ENCODE measurements at places on chromosomes 12 and 14. TPM values are rescaled to one million over a fixed set of nuclear protein-coding genes. Genes with fewer than 3 reads are reported as not detected.

GRCh38 chr14:105793836-105794235 lies 267.5 kb downstream of the TMEM121 start:
- no peaks in the 10 kb centered on the region for H3K36me3 ChIP-seq
- no peak for DNase-seq
- H3K27ac ChIP-seq = no peak overlapping the region
- no peak overlapping the region for H3K4me3 ChIP-seq
- no peaks in the 10 kb centered on the region for H3K27me3 ChIP-seq

Gene COX8C
- not detected for polyA plus RNA-seq

DNA sequence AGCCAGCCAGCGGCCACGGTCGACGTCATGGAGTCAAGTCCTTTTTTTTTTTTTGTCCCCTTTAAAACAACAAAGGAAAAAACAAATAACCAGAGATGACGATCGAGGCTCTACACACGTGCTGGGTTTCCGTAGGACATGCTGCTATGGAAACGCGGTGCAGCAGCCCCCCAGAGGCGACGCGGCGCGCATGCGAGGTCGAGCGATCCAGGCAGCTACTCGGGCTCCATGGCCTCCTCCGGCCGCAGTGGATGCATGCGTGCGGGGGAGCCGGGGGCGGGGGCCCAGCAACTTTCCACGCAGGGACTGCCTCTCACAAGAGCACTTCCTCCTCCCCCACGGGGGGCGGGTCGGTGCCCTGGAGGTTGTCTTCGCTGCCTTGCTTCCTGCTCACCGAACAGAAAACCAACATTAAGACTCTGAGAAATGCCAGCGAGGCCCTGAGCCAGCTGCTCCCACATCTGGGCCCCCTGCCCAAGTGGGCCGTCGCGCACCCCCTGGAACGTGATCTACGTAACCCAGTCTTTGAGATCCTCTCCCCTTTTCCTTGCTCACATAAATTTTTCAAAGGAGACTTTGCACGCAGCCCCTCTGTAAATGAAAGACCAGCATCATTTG lies 30.7 kb downstream of the P2RX4 start:
- DNase-seq = peak; percentile 58
- H3K4me1 ChIP-seq = peaks cover 10% of the 10 kb centered on the region
- no peaks in the 10 kb centered on the region for H3K27me3 ChIP-seq
- no peaks in the 10 kb centered on the region for H3K36me3 ChIP-seq

GRCh38 chr12:100154474-100155247 lies 12.0 kb upstream of the BLTP3B start:
- H3K4me1 ChIP-seq = no peaks in the 10 kb centered on the region
- no peaks in the 10 kb centered on the region for H3K27me3 ChIP-seq
- no peaks in the 10 kb centered on the region for H3K36me3 ChIP-seq
- H3K27ac ChIP-seq = no peak overlapping the region
- no peak overlapping the region for H3K4me3 ChIP-seq

GRCh38 chr14:55133416-55133815 lies 4.4 kb downstream of the LGALS3 start:
- H3K36me3 ChIP-seq = peaks cover 10% of the 10 kb centered on the region
- peaks cover 3% of the 10 kb centered on the region for H3K4me1 ChIP-seq
- DNase-seq = no peak
- H3K27ac ChIP-seq = no peak overlapping the region
- no peaks in the 10 kb centered on the region for H3K27me3 ChIP-seq

GRCh38 chr12:109695961-109696461 lies 17.6 kb upstream of the FAM222A start:
- no peak overlapping the region for H3K4me3 ChIP-seq
- no peaks in the 10 kb centered on the region for H3K27me3 ChIP-seq
- no peaks in the 10 kb centered on the region for H3K4me1 ChIP-seq

Gene METTL1
- 62.6 TPM for polyA plus RNA-seq

DNA sequence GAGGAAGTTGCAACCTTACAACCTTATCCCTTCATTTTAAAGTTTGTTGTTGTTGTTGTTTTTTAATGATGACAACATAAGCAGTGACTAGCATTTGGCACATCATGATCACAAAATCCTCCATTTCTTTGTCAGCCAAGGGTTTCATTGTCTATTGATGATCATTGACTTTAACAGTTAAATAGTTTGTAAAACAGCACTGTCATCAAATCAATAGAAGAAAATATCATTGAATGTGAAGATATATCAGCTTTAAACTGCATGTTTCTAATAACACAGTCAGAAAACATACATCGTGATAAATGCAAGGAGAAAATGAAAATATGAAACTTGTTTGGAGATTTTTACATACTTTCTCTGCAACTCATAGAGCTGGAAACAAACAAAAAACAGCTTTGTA lies 922.3 kb upstream of the LRFN5 start:
- H3K36me3 ChIP-seq = no peaks in the 10 kb centered on the region
- no peaks in the 10 kb centered on the region for H3K4me1 ChIP-seq
- H3K27me3 ChIP-seq = no peaks in the 10 kb centered on the region
- no peak overlapping the region for H3K27ac ChIP-seq

GRCh38 chr14:28831126-28831525 lies 64.5 kb downstream of the FOXG1 start:
- no peaks in the 10 kb centered on the region for H3K27me3 ChIP-seq
- H3K27ac ChIP-seq = no peak overlapping the region
- no peaks in the 10 kb centered on the region for H3K36me3 ChIP-seq
- no peak for DNase-seq
- no peak overlapping the region for H3K4me3 ChIP-seq

Gene SSPN
- 3.7 TPM for polyA plus RNA-seq

Gene SLC16A7
- 5.3 TPM for polyA plus RNA-seq

- no peak overlapping the region for H3K4me3 ChIP-seq
- DNase-seq = no peak
- peaks cover 27% of the 10 kb centered on the region for H3K36me3 ChIP-seq
- no peak overlapping the region for H3K27ac ChIP-seq
These were observed 2.1 kb downstream of the NOXRED1 start for GRCh38 chr14:77421201-77421600.

GRCh38 chr12:53726946-53727309 lies 324 bp downstream of the CALCOCO1 start:
- DNase-seq = no peak
- no peaks in the 10 kb centered on the region for H3K27me3 ChIP-seq
- peaks cover 31% of the 10 kb centered on the region for H3K36me3 ChIP-seq
- H3K4me3 ChIP-seq = peak overlapping the region; percentile 54
- no peak overlapping the region for H3K27ac ChIP-seq

Gene NRIP2
- 5.9 TPM for polyA plus RNA-seq

- no peak for DNase-seq
- H3K4me3 ChIP-seq = no peak overlapping the region
- H3K4me1 ChIP-seq = peaks cover 26% of the 10 kb centered on the region
These were observed 1.7 kb upstream of the GPD1 start for GRCh38 chr12:50102131-50102531.

Gene LUM
- polyA plus RNA-seq = 448 TPM

DNA sequence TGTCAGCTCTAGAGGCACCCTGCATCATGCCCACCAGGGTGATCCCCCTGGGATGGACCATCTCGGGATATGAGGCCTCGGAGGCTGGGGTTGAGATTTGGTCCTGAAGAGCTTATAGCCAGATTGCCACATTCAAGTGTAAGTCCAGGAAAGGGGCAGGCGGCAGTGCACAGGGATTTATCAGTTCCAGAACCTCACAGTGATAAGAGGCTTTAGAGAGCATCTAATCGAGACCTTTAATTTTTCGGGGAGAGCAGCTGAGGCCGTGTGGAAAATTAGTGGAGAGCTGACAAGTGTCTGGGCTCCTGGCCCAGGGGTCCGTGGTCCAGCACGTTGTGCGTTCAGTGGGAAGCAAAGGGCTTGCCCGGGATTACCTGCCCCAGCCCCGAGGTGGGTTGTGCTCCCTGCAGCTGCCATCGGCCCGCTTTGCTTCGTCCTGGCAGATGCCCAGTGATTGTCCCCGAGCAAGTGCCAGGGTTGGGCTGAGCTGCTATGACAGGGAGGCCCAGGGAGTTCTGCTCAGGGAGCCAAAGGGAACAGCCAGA lies 52.1 kb downstream of the C14orf132 start:
- H3K4me3 ChIP-seq = no peak overlapping the region
- H3K36me3 ChIP-seq = no peaks in the 10 kb centered on the region
- peaks cover 13% of the 10 kb centered on the region for H3K4me1 ChIP-seq
- H3K27ac ChIP-seq = no peak overlapping the region

DNA sequence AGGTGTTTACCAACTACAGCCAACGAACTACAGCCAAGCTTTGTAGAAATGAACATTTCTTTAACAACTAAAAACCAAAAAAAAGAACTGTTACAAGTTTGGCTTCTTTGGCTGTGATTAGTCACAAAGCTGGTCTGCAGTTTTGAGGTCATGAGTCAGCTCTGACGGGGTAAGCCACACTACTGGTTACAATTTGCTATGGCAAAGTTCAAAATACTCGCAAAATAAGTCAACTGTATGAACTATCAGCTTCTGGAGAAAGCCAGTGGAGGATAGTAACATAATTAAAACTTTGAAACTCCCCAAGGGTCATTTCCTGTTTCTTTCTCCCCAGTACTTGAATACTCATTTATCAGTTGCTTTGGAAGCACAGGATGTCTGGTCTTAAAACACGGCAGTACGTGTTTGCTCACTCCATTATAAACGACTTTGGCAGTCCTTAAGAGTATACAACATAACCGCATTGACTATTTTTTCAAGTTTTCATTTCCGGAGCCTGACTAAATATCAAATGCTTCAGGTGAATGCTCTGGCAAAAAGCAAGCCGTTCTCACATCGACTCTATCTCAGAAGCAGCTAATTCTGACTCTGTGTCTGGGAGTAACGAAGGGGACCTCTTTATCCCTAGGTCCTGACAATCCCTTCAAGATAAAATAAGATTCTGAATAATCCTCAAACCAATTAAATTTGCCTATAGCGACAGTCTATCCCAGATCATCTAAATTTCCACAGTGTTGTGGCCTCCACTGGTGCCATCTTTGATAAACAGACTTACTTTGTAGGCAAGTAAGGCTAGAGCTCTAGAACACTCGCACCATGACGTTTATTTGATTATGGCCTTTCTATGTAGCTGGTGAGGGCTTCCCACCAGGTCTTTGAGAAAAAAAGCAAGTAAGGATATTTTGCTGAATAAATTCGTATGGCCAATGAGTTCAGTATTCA lies 10.6 kb downstream of the PHLDA1 start:
- H3K4me1 ChIP-seq = peaks cover 7% of the 10 kb centered on the region
- no peaks in the 10 kb centered on the region for H3K36me3 ChIP-seq
- peak overlapping the region; percentile 76 for H3K27ac ChIP-seq
- peak; percentile 36 for DNase-seq
- H3K4me3 ChIP-seq = no peak overlapping the region

DNA sequence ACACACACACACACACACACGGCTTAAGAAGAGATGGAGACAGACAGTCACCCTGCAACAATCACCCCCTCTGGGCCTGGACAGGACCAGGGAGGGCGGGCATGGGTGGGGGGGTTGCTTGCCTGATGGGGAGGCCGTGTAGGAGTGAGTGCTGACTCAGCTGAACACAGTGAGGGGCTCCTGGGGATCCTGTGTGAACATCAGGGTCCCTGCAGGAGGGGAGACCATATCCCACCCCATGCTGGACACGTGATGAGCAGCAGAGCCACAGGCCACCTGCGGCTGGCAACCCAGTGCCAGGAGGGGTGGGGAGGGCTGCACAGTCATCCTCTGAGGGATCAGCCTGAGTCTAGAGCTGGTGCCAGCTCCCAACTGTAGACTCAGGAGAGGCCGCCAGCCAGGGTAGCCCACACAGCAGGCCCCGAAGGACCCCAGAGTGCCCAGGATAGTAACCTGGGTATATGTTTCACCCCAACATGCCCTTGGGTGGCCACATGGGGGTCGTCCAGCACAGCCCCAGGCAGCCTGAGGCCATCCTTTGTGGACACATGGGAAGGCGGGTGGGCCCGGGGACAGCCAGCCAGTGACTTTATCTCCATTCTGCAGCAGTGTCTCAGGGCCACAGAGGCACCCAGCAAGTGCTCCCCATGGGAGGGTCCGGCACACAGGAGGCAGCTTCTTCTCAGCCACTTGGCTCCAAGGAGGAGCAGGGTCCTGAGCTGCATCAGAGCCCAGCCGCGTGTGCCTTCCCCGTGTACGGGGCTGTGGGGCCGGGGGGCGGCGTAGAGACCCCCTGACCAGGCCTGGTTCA lies 73.7 kb upstream of the SFSWAP start:
- no peak overlapping the region for H3K4me3 ChIP-seq
- H3K36me3 ChIP-seq = no peaks in the 10 kb centered on the region
- H3K27me3 ChIP-seq = no peaks in the 10 kb centered on the region

Gene TROAP
- 1.8 TPM for polyA plus RNA-seq

DNA sequence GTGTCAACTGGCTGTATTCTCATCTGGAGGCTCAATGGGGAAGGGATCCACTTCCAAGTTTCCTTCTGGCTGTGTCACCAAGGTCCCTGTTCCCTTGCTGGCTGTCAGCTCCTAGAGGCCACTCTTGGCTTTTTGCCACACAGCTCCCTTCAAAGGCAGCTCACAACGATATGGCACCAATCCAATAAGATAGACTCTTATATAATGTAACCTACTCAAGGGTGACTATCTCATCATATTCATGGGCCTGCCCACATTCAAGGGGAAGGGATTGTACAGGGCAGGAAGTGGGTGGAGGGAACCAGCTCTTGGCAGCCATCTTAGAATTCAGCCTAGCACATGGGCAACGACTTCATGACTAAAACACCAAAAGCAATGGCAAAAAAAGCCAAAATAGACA lies 98.7 kb upstream of the PLXNC1 start:
- DNase-seq = no peak
- no peak overlapping the region for H3K27ac ChIP-seq
- H3K36me3 ChIP-seq = no peaks in the 10 kb centered on the region
- H3K4me3 ChIP-seq = no peak overlapping the region
- no peaks in the 10 kb centered on the region for H3K27me3 ChIP-seq

Gene GALNT8
- polyA plus RNA-seq = 4.9 TPM

DNA sequence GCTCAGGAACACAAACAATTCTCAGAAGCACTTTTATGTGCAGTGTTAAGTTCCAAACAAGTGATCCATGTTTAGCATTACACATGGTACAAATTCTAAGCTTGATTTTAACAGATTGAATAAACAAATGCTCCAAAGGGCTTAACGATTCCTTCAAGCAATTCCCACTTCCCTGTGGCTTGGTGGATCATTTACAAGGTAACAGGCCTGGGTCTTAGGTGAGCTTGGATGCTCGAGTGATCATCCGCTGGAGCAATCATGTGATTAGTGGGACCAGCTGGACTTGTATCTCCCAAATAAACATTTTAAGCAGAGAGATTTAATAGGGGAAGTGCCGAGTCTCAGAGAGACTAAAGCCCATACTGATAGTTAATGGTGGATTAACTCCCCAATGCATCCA lies 70.7 kb downstream of the CALM1 start:
- H3K4me1 ChIP-seq = no peaks in the 10 kb centered on the region
- no peak overlapping the region for H3K27ac ChIP-seq

Gene TMEM117
- polyA plus RNA-seq = 1.9 TPM

DNA sequence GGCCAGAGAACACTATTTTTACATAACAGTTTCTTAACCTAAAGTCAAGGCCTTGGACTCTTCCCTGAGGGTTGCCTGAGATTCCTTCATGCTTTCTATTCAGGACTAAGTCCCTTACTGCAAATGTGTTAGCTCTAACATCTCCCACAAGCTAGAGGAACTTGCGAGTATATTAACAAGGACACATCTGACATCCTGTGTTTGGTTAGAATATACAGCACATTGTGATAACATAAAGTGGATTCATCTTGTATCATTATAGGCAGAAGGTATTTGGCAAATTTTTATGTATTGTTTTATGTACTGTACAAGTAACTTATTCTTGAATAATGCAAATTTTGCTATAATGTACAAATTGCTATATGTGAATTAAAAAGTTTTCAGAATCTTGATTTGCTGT lies 45.5 kb downstream of the SH2B3 start:
- H3K36me3 ChIP-seq = peaks cover 93% of the 10 kb centered on the region
- peaks cover 15% of the 10 kb centered on the region for H3K4me1 ChIP-seq
- no peaks in the 10 kb centered on the region for H3K27me3 ChIP-seq
- no peak overlapping the region for H3K4me3 ChIP-seq
- DNase-seq = no peak

- H3K36me3 ChIP-seq = no peaks in the 10 kb centered on the region
- no peak overlapping the region for H3K27ac ChIP-seq
- no peaks in the 10 kb centered on the region for H3K4me1 ChIP-seq
- no peak for DNase-seq
These were observed 485.4 kb downstream of the MDGA2 start for GRCh38 chr14:47189911-47190484.
